Activated CD8-positive, alpha-beta memory T cell treated with anti-CD3 and anti-CD28 coated beads for 1 hour (primary cell): ENCODE measurements at places on chromosomes 7 and 10.

- no peak for DNase-seq
These were observed 42.1 kb downstream of the SCIN start for GRCh38 chr7:12612622-12613021.

DNA sequence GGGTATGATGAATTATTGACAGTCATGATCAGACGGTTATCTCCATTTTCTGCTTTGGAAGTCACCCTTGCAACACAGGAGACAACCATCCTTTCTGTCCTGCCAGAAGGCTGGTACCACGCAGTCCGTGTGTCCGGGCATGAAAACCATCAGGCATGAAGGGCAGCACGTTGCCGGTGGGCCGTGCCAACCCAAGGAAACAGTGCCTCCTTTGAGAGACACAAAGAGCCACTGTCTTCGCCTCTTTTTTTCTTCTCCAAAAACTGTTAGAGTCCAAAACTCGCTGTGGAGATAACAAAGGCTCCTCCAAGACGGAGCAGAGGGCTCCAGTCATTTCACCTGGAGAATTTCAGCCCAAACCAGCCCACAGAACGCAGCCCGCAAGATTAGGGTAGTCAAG is 60.4 kb upstream of the ARHGAP21 start:
- DNase-seq = no peak

DNA sequence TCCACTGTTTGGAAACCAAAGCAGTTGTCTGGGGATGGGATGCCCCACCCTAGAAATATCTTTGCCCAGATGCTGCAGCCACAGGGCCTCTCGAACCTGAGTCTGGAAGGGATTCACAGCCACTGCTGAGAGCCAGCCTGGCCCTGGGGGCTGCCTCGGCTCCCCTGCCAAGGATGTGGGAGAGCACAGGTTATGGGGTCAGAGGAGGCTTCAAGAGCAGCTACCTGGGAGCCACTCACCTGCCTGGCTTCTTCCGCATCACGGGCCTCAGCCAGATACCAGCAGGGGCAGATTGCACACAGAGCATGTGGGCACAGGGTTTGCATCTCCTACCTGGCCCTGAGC is 5.4 kb upstream of the PWWP2B start:
- no peak for DNase-seq

- DNase-seq = no peak
These were observed 32.3 kb upstream of the TM9SF3 start for GRCh38 chr10:96619120-96619519.

- DNase-seq = no peak
These were observed 342.1 kb downstream of the BMPER start for GRCh38 chr7:34247468-34247867.

- DNase-seq = no peak
These were observed 98.3 kb downstream of the TMEM130 start for GRCh38 chr7:98771519-98771918.

GRCh38 chr10:93816123-93816747 is 58.5 kb downstream of the LGI1 start:
- DNase-seq = no peak

GRCh38 chr10:34674176-34674575 is 140.9 kb downstream of the PARD3 start:
- DNase-seq = no peak

GRCh38 chr10:60387531-60387930 is 2.1 kb downstream of the ANK3 start:
- no peak for DNase-seq

DNA sequence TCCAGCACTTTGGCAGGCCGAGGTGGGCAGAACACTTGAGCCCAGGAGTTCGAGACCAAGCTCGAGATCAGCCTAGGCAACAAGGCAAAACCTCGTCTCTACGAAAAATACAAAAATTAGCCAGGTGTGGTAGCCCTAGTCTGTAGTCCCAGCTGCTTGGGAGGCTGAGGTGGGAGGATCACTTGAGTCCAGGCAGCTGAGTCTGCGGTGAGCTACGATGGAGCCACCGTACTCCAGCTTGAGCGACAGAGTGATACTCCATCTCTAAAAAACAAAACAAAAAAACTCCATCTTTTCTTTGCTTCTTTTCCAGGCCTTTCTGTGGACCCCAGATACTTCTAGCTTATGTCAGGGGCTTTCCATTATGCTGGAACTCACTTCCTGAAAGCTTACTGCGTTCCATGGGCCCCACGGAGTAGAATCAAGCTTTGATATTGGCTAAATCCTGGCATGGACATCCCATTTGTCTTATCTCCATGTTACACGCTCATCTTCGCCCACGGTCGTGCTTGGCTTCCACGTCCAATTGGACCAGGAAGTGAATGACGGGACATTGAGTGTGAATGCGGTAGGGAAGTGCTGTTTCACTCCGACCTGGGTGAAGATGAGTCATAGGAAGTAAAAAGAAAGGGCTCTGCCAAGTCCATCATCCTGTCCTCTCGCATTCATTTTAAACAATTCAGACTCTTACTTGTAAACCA is 45.7 kb downstream of the FAM171A1 start:
- DNase-seq = no peak
